ENCODE measurements at places on chromosomes 6 and 20.
A peak's percentile ranks its signal among the peaks of the same experiment; 100 is the strongest.

DNA sequence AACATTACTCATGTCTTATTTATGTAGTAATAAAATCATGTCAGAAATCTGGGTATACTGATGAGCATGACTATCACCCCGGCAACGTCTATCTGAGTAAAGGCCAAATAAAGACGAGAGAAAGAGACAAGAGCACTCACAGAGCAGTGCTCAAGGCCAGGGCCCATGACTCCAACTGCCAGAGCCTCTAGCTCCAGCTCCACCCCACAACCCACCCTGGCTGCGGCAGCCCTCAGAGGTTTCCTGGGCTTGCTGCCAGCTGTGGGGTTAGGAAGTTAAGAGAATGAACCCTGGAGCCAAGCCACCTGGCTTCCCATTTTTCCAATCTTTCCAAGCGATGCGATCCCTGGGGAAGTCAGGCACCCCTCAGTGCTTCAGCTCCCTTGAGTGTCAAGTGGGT lies 92.0 kb upstream of the PAX1 start:
- no peak for DNase-seq

- no peak for DNase-seq
Measured at GRCh38 chr20:60812561-60812960, 439.5 kb upstream of the CDH4 start.

DNA sequence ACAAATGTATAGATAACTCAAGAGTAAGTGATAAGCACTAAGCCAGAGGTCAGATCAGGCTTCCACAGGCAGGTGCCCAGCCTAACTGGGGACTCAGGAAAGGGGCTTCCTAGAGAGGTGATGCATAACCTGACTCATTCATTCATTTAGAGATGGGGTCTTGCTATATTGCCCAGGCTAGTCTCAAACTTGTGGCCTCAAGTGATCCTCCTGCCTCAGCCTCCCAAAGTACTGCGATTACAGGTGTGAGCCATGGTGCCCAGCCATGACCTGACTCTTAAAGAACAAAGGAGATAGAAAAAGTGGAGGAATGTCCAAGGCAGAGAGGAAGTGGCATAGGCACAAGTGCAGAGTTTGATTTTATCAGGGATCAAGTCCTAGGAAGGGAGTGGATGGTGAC lies 41.9 kb downstream of the GJA10 start:
- no peak for DNase-seq

- no peak for DNase-seq
Measured at GRCh38 chr6:16320533-16321340, 82.3 kb downstream of the GMPR start.

GRCh38 chr6:13486679-13487121 lies 700 bp downstream of the GFOD1 start:
- DNase-seq: peak; percentile 44

DNA sequence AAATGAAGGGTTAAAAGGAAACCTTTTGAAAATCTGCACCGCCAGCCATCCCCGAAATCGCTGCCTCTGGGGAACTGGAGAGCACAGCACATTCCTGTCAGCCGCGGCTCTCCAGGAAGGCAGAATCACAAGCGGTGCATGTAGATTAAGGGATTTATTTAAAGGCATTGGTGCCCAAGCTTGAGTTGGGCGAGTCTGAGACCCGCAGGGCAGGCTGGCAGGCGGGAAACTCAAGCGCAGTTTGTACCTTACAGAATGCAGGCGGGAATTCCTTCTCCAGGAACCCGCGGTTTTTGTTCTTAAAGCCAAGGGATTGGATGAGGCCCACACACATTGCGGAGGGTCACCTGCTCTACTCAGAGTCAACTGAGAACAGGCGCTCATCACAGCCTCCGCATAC lies 10.8 kb downstream of the GPR31 start:
- no peak for DNase-seq

DNA sequence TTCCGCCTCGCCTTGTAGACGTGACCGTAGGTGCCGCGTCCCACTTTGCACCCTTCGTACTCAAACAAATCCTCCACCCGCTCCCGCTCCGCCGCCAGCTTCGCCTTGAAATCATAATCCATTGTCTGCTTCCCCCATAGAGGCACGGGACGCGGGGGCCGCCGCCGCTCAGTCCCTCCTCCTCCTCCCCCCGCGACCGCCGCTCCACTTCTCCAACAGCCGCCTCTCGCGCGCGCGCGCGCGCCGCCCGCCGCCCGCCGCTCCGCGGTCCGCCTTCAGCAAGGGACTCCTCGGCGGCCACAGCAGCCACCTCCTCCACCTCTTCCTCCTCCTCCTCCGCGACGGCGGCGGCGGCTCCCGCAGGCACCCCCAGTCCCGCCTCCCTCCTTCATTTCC lies 256 bp downstream of the CDK19 start:
- DNase-seq: no peak

DNA sequence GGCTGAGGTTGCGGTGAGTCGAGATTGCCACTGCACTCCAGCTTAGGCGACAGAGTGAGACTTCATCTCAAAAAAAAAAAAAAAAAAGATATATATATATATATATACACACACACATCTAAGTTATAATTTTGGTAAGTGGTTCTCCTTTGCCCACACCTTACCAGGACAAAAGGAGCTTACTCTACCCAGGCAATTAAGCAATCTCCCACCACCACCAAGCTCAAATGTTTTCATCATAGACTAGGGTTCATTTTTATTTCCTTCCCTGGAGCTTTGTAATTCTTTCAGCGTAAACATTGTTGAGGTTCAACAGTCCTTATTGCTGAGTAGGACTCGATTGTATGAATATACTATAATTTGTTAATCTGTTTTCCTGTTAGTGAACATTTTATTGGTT lies 23.5 kb downstream of the AMD1 start:
- no peak for DNase-seq

- no peak for DNase-seq
Measured at GRCh38 chr6:5718231-5718947, 288.3 kb downstream of the NRN1 start.

DNA sequence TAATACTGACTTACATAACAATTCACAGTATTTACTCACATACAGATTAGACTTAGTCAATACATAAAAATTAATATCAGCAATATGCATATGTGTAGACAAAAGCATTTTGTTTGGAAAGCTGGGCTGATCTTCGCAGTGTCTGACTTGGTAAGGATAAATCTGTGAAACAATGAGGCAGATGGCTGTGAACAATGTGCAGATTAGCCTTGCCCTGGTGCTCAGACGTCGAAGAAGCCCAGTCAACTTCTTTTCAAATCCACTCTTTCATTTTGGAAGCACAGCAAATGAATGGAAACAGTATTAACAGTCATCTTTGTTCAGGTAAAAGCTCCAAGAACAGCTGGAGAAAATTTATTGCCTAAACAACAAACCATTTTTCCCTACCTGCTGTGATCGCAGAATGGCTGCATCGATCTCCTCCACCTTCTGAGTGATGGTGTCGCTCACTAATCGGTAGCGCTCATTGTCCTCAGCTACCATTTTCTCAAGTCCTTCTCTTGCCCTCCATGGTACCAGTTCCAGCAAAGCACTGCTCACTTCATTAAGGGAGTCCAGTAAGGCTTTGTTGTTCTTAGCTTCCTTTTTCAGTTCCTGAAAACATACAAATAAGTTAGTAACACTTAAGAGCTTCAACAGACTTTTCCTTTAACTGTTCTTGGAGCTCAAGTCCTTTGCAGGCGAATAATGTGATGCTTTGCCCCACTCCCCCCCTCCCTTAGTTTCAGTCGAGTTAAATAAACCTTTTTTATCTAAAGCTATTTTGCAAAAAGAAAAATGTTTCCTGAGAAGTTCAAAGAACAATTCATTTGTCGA lies 116.5 kb downstream of the DST start:
- DNase-seq: no peak

- DNase-seq: no peak
Measured at GRCh38 chr20:49179368-49180277, 8.5 kb downstream of the STAU1 start.

DNA sequence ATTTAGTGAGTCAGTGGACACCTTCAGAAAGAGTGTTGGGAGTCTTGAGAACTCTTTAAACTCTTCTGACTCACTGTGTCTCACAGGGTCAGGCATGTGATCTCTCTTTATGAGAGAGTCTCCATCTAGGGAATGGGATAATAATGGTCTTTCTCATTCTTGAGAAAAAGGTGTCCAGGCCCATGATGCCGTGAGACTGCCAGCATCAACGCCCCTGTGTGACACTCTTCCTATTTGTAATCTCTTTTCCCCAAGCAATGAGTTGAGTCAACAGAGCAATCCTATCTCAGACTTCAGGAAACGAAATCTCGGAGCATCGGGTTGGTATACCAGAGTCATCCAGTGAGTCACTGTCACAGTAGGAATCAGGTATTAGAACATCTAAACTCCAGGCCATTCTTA lies 82.3 kb upstream of the BMP2 start:
- DNase-seq: no peak

DNA sequence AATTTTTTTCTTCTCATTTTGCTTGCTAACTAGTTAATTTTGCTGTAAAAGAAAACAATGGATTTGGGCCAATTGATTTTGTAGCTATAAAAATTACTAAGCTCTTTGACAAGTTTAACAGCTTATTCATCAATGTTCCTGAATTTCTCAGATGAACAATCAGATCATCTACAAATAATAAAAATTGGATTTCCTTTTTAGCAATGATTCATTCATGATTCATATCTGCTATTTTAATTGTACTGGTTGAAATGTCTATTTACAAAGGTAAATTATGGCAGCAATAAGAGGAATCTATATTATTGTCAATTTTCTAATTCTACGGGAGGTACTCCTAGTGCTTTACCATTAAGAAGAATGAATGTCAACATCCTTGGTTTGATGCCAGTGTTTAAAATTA lies 178.8 kb upstream of the BTBD3 start:
- no peak for DNase-seq

- DNase-seq: no peak
Measured at GRCh38 chr20:60669211-60669610, 582.9 kb upstream of the CDH4 start.

- no peak for DNase-seq
Measured at GRCh38 chr6:54587277-54587676, 259.3 kb upstream of the FAM83B start.

GRCh38 chr6:121522265-121522664 lies 86.8 kb downstream of the GJA1 start:
- DNase-seq: no peak

- no peak for DNase-seq
Measured at GRCh38 chr20:43975096-43975768, 60.6 kb downstream of the TOX2 start.

DNA sequence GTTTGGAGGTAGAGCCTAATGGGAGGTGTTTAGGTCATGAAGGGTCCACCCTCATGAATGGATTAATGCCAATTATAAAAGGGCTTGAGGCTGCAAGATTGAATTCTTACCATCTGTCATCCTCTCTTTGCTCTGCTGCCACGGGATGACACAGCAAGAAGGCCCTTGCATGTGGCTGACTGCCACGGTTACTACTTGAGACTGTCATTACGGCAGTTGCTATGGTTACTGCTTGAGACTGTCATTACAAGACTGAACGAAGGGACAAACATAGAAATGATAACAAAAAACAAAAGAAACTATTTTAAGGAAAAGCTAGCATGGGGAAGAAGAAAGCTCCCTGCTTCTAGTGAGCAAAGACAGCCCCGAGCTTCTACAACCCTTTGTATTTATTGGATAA lies 715.0 kb downstream of the TFAP2A start:
- no peak for DNase-seq

DNA sequence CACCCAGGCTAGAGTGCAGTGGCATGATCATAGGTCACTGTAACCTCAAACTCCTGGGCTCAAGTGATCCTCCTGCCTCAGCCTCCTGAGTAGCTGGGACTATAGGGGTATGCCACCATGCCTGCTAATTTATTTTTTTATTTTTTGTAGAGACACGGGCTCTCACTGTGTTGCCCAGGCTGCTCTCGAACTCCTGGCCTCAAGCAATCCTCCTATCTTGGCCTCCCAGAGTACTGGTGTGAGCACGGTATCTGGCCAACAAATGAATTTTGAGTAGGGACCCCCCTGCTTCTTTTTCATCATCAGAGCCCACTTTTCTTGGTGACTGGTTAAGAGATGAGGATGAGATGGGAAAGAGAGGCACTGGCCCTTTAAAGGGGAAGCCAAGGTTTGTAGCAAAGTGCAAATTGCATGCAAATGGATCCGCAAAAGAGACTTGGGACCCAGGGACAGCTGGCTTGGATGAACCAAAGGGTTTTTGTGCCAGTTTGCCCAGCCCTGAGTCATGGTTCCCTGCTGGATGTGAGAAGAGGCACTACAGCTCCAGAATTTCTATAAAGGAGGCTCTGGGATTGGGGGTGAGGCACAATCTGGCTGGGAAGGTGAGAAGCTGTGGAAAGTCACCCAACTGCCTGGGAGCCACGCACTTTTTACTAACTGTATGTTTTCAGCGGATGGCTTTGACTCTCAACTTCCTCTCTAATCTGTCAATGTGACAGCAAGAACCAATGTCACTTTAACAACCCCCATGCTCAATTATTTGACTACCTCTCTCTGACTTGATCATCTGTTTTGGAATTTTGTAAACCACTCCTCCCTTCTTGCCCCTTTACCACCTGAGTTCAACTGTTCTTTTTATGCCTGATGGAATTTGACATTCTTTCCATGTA lies 58.7 kb upstream of the RNF24 start:
- no peak for DNase-seq

GRCh38 chr6:136249336-136249735 lies 775 bp downstream of the MTFR2 start:
- DNase-seq: no peak

DNA sequence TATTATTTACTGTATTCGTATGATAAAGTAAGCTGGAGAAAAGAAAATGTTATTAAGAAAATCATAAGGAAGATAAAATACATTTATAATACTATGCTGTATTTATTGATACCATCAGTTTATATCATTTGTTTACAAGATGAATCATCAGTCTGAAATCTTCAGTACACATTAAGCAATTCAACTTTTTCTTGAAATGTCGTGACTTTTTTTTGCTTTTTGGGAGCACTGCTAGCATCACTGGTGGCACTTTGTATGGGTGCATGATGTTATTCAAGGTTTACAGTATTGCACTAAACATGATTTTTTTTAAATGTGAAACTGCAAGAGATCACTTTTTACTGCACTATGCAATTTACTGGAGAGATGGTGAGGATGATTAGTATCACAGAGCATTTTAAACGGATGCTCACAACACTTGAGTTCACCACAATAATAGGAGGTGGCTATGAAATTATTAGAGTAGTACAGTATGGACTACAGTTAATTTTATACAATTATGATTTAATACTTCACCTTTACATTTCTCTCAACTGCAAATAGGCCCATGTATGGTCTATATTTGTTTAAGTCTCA lies 85.9 kb downstream of the SNAP25 start:
- no peak for DNase-seq

DNA sequence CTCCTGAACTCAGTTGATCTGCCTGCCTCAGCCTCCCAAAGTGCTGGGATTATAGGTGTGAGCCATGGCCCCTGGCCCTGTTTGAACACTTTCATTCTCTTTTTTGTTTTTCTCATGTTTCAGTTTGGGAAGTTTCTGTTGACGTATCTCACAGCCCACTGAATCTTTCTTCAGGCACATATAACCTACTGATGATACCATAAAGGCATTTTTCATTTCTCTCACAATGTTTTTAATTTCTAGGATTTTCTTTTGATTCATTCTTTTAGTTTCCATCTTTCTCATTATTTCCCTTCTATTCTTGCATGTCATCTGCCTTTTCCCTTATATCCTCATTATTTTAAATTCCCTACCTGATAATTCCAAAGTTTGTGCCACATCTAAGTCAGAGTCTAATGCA lies 58.5 kb upstream of the EZR start:
- DNase-seq: no peak

Data from stimulated activated CD4-positive, alpha-beta T cell treated with anti-CD3 and anti-CD28 coated beads, TNF-alpha, amount 100 ng/mL, for 4 hours (primary cell).